Putamen (tissue), 1 donor: ENCODE measurements at places on chromosomes 11 and 22.

DNA sequence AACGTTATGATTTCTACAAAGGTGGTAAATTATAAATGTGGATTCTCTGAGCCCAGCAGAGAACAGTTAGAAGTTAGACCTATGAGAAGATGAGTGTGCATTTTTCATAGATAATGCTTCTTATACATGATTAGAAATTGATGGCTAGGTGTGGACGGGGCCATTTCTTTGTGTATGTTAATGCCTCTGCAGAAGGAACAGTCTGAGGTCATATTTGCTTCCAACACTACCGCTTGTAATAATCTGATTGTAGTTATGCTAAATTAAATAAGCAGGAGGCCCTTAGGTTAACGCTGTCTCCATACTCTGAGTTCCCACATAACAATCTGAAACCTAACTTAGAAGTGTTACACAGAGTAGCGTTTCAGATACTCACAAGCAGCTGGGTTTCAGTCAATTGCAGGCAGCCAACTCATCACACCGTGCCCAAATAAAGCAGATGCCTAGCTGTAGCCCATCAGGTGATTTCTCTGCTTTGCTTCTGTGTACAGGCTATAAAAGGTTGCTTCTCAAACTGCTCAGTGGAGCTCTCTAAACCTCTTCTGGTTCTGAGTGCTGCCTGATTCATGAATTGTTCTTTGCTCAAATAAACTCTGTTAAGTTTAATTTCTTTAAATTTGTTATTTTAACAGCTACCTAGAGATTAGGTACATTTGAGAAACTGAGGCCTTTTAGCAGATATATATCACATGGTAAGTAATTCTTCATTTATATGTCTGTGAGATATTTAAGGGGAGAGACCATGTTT lies 638.8 kb upstream of the CCDC90B start:
- DNase-seq: no peak

GRCh38 chr11:70495351-70496310 lies 97.3 kb downstream of the CTTN start:
- DNase-seq: no peak

DNA sequence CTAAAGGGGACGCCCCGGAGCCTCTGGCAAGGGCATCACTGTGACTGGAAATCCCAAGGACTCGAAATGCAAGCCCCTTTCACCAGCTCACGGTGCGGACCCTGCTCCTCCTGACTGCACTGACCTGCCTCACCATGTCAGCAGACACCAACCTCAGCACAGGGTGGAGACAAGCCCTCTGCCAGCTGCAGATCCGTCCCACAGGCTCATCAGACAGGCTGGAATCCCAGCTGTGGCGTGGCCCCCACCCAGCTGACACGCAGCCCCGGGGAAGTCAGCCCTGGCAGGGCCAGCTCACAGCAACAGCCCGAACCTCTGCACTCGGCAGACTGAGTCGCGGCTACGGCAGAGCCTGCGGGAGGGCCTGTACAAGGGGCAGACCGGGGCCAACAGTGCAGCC lies 36.8 kb downstream of the BRD1 start:
- no peak for DNase-seq

GRCh38 chr11:69892237-69892985 lies 73.2 kb upstream of the FGF3 start:
- no peak for DNase-seq
